ENCODE measurements at places on chromosomes 6 and 20. TPM values are rescaled to one million over a fixed set of nuclear protein-coding genes. Genes with fewer than 3 reads are reported as not detected.
A peak's percentile ranks its signal among the peaks of the same experiment; 100 is the strongest.

Gene CTAGE9
- total RNA-seq = not detected

GRCh38 chr6:10882657-10883171 is 873 bp upstream of the GCM2 start:
- no peaks in the 10 kb centered on the region for H3K36me3 ChIP-seq
- no peak for DNase-seq
- no peak overlapping the region for H3K4me3 ChIP-seq
- peaks cover 8% of the 10 kb centered on the region for H3K27me3 ChIP-seq
- H3K4me1 ChIP-seq = no peaks in the 10 kb centered on the region

Gene OPRM1
- total RNA-seq = not detected

DNA sequence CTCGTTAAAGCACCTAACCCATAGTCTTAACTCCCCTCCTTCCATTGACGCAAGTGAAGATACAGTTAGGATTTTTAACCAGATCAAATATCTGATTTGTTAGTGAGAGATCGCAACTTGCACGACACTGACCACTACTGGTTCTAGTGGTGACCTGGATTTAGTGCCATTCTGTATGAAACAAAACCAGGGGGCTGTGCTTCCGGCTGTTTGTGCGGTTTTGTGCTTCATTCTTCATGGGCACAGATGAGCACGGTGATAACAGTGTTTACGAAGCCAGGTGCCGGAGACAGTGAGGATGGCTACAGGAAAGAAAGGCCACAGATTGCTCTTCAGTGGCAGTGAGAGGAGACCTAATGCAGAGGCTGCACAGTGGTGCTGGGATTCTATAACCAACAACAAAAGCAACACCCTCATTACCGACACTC is 75.5 kb downstream of the NOL4L start:
- no peaks in the 10 kb centered on the region for H3K36me3 ChIP-seq
- no peak overlapping the region for H3K4me3 ChIP-seq
- no peak for DNase-seq
- H3K4me1 ChIP-seq = peaks cover 10% of the 10 kb centered on the region
- H3K27ac ChIP-seq = no peak overlapping the region

Gene SOD2
- 50.5 TPM for total RNA-seq

GRCh38 chr20:34322267-34323105 is 19.3 kb upstream of the AHCY start:
- no peak for DNase-seq
- H3K27me3 ChIP-seq = no peaks in the 10 kb centered on the region
- H3K4me3 ChIP-seq = no peak overlapping the region
- no peaks in the 10 kb centered on the region for H3K36me3 ChIP-seq

- DNase-seq = no peak
- H3K36me3 ChIP-seq = no peaks in the 10 kb centered on the region
- no peak overlapping the region for H3K4me3 ChIP-seq
These were observed 42.4 kb downstream of the HAO1 start for GRCh38 chr20:7897781-7898364.

DNA sequence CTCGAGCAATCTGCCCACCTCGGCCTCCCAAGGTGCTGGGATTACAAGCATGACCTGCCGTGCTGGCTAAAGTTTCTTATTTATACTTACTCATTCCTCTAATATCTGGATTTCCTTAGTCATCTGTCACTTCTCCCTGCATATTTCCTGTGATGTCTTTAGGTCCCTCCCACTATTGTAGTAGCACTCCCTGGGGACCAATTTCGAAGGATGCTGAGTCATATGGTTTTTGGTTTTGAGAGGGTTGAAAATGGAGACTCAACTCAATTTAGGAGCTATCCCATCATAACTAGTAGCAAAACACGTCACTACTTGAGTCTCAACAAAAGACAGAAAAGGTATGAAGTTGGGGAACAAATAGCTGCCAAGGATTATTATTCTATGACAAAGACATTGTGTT is 20.2 kb downstream of the MCUR1 start:
- no peaks in the 10 kb centered on the region for H3K27me3 ChIP-seq
- H3K4me1 ChIP-seq = peaks cover 8% of the 10 kb centered on the region
- peaks cover 1% of the 10 kb centered on the region for H3K36me3 ChIP-seq
- no peak overlapping the region for H3K4me3 ChIP-seq

- H3K4me1 ChIP-seq = no peaks in the 10 kb centered on the region
- H3K4me3 ChIP-seq = no peak overlapping the region
- H3K27ac ChIP-seq = no peak overlapping the region
- no peak for DNase-seq
- H3K36me3 ChIP-seq = no peaks in the 10 kb centered on the region
These were observed 36.5 kb downstream of the ATP9A start for GRCh38 chr20:51731731-51732095.

Gene PEDS1
- total RNA-seq = 15.4 TPM

DNA sequence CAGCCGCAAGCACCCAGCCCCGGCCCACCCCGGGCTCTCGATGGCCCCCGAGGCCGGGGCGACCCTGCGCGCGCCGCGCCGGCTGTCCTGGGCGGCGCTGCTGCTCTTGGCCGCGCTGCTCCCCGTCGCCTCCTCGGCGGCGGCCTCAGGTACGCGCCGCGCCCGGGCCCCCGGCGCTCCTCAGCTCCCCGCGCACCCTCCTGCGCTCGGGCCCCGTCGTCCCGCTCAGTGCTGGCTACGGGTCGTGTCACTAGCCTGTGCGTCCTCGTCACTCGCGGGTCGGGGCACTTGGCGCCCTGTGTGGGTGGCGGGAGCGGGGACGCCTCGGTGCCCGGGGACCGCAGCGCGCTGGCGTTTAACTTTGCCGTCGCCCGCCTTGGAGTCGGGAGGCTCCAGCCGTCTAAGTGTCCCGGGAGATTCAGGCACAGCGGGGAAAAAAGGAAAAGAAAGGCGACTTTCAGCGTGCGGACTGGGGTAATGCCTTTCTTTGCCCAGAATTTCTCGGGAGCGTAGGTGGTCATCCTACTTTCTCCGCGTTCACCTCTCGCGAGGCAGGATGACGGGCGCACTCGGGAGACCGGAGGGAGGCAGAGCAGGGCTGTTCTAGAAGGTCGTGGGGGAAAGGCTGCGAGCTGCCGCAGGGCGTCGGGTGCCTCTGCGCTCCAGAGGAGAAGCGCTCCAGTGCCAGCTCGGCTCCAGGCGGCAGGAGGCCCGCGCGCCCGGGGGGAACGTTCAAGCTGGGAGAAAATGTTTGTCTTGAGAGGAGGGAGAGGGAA is 545 bp downstream of the FNDC1 start:
- no peaks in the 10 kb centered on the region for H3K36me3 ChIP-seq
- H3K4me1 ChIP-seq = no peaks in the 10 kb centered on the region
- H3K27me3 ChIP-seq = peaks cover 18% of the 10 kb centered on the region
- DNase-seq = no peak

- DNase-seq = peak; percentile 72
- H3K4me1 ChIP-seq = peaks cover 40% of the 10 kb centered on the region
- no peaks in the 10 kb centered on the region for H3K36me3 ChIP-seq
These were observed 332.0 kb downstream of the BTBD9 start for GRCh38 chr6:38307740-38308139.

- no peaks in the 10 kb centered on the region for H3K36me3 ChIP-seq
- no peaks in the 10 kb centered on the region for H3K4me1 ChIP-seq
- no peak overlapping the region for H3K4me3 ChIP-seq
- DNase-seq = no peak
- no peaks in the 10 kb centered on the region for H3K27me3 ChIP-seq
These were observed 343.8 kb upstream of the MMS22L start for GRCh38 chr6:97626671-97627441.

GRCh38 chr20:43909720-43910119 is 4.9 kb upstream of the TOX2 start:
- H3K27ac ChIP-seq = no peak overlapping the region
- no peaks in the 10 kb centered on the region for H3K4me1 ChIP-seq
- DNase-seq = no peak
- H3K27me3 ChIP-seq = no peaks in the 10 kb centered on the region

DNA sequence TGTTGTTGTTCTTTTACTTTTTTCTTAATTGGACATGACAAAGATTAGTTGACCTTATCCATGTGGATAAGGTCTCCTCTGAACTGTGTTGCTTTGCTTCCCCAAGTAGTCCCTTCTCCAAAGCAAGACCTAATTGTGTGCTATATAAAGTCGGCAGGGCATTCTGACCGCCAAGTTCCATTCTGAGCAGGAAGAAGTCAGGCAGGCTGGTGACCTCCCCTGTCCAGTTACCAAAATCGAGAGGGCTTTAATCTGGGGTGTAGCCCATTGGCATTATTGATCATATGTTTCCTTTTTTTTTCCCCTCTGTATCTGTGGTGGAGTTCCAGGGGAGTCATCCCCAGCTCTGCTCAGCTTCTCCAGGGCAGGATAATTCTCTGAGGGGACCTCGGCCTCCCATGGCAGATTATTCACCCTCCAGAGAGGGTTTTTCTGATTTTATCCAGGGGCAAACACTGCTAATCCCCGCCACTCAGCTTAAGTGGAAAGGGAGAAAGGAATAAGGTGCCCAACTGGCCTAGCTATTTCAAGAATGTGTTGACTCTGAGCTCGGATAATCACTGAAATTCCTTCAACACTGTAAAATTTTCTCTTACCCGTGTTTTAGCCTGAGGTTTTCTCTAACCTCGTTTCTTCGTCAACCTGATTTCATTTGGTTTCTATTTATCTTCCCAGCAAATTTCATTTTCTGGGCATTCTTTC is 71.8 kb upstream of the L3MBTL3 start:
- H3K27me3 ChIP-seq = peaks cover 2% of the 10 kb centered on the region
- H3K36me3 ChIP-seq = no peaks in the 10 kb centered on the region
- no peak for DNase-seq
- H3K4me1 ChIP-seq = no peaks in the 10 kb centered on the region

Gene OR2H1
- not detected for total RNA-seq

DNA sequence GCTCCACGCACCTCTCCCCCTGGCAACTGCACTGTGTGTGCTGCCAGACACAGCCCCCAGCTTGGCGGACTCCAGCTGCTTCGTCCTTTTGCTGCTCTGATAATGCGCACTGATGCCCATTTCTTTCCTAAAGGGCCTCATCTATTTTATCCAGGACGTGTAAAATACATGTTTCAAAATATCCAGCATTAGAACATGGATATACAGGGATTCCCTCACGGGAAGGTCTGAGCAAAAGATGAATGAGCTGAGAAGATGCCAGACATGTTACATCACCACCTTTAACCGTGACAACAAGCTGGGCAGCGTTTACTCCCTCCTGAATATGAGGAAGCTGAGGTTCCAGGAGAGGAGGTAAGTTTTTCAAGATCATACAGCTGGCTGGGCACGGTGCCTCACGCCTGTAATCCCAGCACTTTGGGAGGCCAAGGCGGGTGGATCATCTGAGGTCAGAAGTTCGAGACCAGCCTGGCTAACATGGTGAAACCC is 32.8 kb downstream of the TNXB start:
- DNase-seq = no peak
- no peaks in the 10 kb centered on the region for H3K36me3 ChIP-seq
- no peak overlapping the region for H3K27ac ChIP-seq
- no peak overlapping the region for H3K4me3 ChIP-seq
- H3K4me1 ChIP-seq = no peaks in the 10 kb centered on the region
- peaks cover 1% of the 10 kb centered on the region for H3K27me3 ChIP-seq

DNA sequence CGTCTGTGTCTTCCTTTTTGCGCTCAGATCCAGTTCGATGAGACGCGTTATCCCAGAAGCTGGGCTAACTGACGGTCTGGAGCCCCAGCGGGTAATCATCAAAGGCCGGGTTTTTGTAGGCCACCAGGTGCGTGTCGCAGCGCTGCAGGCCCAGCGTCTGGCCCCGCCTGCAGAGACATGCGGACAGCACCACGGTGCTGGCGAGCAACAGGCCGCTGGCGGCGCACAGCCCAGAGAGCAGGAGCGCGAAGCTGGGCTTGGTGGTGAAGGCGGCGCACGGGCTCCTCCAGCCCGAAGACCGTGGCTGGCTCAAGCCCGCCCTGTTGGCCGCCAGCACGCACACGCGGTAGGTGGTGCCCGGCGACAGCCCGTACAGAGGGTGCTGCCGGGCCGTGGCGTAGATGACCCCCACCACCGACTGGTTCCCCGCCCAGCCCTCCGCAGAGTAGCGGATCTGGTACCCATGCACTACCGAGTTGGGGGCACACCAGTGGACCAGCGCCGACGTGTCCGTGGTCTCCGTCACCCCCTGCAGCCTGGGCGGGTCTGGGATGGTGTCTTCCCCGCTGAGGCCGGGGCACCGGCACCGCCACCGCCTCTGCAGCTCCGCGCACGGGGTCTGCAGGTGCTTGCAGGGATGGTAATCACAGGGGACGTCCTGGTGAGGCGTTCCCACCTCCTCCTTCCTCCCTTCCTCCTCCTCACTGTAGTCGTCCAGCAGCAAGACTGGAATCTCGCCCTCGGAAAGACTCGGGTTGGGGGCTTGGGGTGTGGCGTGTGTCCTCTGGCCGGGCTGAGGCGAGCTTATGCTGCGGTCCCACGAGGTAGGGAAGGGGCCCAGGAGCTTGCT is 12.7 kb downstream of the LRRN4 start:
- no peak overlapping the region for H3K27ac ChIP-seq
- no peaks in the 10 kb centered on the region for H3K4me1 ChIP-seq
- H3K4me3 ChIP-seq = no peak overlapping the region
- peaks cover 11% of the 10 kb centered on the region for H3K36me3 ChIP-seq
- H3K27me3 ChIP-seq = no peaks in the 10 kb centered on the region

DNA sequence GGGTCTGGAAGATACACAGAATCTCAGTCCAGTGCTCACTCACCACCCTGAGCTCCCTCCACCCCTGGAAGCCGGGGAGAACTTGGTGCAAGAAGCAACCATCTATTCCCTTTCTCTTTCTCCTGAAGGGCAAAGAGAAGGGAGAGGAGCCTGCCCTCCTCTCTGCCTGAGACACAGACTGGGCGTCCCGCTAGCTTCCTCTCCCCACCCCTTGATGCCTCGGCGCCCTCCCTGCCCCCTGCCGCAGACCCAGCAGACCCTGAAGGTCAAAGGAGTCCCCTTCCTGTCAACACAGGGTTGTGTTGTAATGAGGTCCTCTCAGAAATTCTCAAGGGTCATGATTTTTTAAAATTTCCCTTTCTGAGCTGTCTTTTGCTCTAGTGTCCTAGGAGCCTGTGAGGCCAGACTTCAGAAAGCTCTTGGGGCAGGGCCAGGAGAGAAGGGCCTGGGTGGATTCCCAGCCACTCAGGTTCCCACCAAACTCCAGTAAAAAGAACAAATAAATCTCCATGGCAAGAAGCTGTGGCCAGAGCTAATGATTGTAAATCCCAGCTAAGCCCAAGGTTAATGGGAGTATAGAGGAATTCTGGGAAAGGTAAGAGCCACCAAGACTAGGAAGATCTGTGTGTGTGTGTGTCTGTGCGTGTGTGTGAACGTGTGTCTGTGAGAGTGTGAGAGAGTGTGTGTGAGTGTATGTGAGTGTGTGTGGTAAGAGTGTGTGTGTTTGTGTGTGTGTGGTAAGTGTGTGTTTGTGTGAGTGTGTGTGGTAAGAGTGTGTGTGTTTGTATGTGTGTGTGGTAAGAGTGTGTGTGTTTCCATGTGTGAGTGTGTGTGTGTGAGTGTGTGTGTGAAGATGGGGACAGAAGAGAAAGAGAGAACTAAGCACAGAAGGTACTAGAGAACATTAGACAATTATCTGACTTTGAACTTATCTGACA is 1.1 kb upstream of the JPH2 start:
- H3K27ac ChIP-seq = no peak overlapping the region
- peaks cover 12% of the 10 kb centered on the region for H3K27me3 ChIP-seq
- no peak for DNase-seq
- H3K36me3 ChIP-seq = no peaks in the 10 kb centered on the region
- H3K4me3 ChIP-seq = no peak overlapping the region
- no peaks in the 10 kb centered on the region for H3K4me1 ChIP-seq
